Cerebellum (tissue), 4 donors: ENCODE measurements at places on chromosomes 16 and 17. TPM values are rescaled to one million over a fixed set of nuclear protein-coding genes. Genes with fewer than 3 reads are reported as not detected.

DNA sequence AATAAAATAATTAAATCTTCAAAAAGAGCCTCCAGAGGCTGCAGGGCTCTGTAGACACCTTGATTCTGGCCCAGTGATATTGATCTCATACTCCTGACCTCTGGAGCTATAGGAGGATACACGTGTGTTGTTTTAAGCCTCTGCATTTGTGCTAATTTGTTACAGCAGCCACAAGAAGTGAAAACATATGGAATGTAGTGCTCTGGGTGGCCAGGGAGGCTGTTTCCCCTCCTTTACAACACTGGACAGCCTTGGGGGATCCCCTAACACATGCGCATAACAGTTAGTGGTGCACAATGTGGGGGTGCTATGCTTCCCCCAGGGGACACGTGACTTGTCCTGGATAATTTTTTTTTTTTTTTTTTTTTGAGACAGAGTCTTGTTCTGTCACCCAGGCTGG, 4.7 kb upstream of the ZNF500 start:
- DNase-seq = no peak

DNA sequence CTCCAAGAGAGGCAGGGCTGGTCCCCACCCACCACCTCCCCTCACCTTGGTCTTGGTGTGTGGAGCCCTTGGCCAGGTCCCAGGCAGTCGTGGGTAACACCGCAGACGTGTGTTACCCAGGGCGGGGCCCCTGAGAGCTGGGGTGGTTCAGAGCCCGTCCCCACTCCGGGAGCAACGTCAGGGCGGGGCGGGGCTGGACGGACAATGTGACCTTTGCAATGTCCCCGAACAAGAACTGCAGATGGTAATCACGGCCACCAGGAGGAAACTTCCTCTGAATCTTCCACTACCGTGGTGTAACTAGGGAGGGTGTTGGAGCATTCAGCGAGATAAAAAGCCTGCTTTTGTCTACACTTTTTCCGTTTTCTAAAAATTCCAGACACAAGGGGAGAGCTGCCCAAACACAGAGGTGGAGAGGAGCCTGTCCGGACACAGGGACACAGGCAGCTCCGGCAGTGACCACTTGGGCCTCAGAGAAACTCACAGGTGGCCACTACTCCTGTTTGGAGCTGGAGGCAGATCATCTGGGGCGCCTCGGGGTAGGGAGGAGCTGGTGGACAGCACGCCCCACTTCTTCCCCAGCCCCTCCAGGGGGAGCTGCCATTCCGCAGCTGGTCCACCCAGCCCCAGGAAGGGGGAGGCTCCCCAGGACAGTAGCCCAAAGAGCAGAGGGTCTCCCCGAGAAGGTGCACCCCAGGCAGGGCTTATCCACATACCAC, 14.2 kb upstream of the SLC38A10 start:
- peak; percentile 31 for DNase-seq

GRCh38 chr16:5781436-5781835, 683.8 kb upstream of the EEF2KMT start:
- DNase-seq = no peak

- no peak for DNase-seq
These were observed 129.3 kb upstream of the TMEM97 start for GRCh38 chr17:28189667-28190066.

The DNAI2 gene
- total RNA-seq = 0.45 TPM

The MPP2 gene
- total RNA-seq = 14.2 TPM

The RCVRN gene
- 0.27 TPM for total RNA-seq
